Transverse colon (tissue), 4 donors: ENCODE measurements at places on chromosomes 2 and 18. TPM values are rescaled to one million over a fixed set of nuclear protein-coding genes. Genes with fewer than 3 reads are reported as not detected.

GPR39 gene
- 41.9 TPM for total RNA-seq

PSD4 gene
- total RNA-seq, result 48.2 TPM

SCN3A gene
- 0.96 TPM for total RNA-seq

KCNE4 gene
- 1.1 TPM for total RNA-seq

SPATA3 gene
- not detected for total RNA-seq

SIX3 gene
- total RNA-seq, result not detected

HOXD10 gene
- total RNA-seq, result 25.1 TPM

GPR148 gene
- total RNA-seq, result not detected

ANKRD30B gene
- total RNA-seq, result not detected

SNORC gene
- total RNA-seq, result 13.9 TPM

UGT1A6 gene
- total RNA-seq, result 40.2 TPM

DSG4 gene
- total RNA-seq, result not detected

TMEFF2 gene
- 0.32 TPM for total RNA-seq
